ENCODE measurements at places on chromosomes 3 and 15.

- DNase-seq = no peak
These were observed 54.8 kb upstream of the CHRNB4 start for GRCh38 chr15:78695854-78696253.

DNA sequence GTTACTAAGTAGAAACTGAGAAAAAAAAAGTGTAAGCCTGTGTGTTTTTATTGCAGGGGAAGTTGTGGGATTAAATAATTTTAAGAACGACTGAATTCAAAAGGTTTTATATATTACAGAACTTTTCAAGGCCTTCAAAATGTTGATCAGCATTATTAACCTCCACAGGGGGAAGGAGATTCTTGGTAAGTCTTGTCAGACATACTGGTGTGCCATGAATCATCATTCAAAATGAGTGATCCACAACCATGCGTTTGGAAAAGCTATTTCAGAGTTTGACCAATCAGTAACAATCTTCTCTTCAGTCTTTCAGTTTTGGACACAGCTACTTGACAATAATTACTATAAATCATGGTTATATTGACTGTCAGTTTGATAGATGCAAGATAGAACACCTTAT is 70.2 kb downstream of the ADAMTS9 start:
- DNase-seq = no peak

DNA sequence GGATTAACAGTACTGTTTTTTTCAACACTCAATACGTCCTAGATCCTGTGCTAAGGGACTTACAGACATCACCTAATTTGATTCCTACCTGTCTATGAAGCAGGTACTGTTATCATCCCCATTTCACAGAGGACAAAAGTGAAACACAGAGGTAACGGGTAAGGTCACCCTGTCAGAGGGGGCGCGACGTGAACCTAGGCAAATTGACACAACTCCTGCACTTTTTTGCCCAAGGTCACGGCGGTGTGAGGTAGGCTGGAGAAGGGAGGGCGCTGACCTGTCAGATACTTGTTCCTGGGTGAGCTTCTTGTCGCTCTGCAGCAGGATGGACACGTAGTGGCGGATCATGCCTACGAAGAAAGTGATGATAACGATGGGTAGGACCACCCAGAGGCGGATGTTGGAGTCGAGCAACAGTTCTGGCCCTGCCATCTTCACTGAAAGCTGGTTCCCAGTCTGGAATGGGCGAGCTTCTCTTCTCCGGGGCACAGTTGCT is 363 bp downstream of the EMC3 start:
- no peak for DNase-seq

- DNase-seq = no peak
These were observed 45.0 kb upstream of the SLC12A8 start for GRCh38 chr3:125257536-125257935.

DNA sequence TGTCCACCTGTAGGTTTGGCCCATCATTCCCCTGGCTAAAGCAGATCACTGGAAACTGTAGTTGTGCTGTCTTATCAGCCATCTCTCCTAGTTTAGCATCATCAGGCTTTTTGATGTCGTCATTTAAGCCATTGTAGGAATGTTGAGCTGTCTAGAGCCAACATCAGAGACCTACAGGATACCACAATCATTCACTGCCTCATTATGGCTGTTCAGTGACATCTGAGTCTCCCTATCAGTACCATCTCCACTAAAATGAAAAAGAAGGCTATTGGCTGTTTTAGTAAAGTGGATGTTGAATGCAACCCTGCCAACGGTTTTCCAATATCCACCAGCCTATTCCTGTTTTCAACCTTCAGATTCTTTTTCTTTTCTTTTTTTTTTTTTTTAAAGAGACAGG is 29.2 kb downstream of the RLBP1 start:
- DNase-seq = no peak

DNA sequence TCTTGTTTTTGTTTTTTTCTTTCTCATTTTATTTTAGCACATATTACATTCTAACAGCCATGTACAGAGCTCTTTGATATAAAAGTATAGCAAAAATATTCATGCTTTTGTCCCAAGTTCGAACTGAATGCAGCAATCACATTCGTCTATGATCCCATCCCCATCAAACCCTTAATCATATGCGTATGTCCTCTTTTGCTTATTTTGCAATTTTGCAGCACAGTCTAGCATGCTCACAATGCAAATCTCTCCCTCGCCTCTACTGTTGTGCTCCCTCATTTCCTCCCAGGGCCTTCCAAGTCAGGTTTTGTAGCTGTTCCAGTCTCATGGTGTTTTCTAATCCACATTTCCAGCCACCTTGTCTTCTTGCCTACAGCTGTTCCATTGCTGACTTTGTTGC is 144.6 kb upstream of the VEPH1 start:
- no peak for DNase-seq

- DNase-seq = no peak
These were observed 20.9 kb downstream of the TBC1D21 start for GRCh38 chr15:73894133-73894814.
